ENCODE measurements at places on chromosomes 16 and 17.
A peak's percentile ranks its signal among the peaks of the same experiment; 100 is the strongest.

DNA sequence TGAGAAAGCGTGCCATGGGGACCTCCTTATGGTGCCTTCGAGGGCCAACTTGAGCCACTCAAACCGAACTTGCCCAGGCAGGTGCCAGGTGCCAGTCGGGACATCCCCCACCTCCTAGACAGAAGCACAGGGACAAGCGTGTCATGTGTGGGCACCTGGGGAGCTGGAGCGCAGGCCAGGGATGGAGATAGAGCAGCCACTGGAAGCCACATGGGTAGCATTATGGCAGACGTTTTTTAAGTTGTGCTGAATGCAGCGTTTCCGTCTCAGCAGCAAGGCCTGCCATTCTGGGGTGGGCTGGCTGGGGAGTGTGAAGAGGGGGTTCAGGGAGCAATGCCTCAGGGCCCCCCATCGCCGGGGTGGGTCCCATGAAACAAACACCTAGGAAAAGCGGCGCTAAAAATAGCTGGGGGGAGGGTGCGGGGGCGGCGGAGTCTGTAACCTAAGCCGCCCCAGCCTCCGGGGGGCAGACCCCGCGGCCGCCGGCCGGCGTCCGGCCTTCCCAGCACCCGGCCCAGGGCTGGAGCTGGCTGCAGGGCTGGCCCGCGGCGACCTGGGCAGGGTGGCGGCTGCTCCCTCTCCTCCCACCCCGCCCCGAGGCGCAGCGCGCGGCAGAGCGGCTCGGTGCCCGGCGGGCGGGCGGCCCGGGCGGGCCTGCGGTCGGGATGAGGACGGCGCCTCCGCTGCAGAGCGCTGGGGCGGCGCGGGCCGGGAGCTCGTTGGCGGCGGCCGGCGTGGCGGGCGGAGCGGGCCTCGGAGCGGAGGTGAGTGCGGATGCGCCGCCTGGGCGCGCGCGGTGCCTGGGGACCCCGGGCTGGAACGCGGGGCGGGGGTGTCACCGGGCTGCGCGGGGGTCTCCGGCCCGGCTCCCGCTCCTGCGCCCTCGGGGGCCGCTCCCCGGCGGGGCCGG, at the start of gene ZNF469:
ZNF469 (plus strand) TSS at position 469 of the 910 bp plus-strand sequence. CDS start 44,512 bp downstream, outside the sequence.
- DNase-seq: no peak

DNA sequence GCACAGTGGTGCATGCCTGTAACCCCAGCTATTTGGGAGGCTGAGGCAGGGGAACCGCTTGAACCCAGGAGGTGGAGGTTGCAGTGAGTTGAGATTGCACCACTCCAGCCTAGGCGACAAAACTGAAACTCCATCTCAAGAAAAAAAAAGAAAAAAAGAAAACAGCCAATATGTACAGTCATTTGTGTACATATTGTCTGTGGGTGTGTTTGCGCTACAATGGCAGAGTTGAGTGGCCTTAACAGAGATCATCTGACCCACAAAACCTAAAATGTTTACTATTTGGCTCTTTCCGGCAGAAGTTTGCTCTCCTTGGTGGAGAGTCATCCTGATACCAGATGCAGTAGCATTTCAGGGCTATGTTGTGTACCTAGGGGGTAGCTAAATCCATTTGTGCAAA, 57.9 kb downstream of the ARSG start:
- no peak for DNase-seq

DNA sequence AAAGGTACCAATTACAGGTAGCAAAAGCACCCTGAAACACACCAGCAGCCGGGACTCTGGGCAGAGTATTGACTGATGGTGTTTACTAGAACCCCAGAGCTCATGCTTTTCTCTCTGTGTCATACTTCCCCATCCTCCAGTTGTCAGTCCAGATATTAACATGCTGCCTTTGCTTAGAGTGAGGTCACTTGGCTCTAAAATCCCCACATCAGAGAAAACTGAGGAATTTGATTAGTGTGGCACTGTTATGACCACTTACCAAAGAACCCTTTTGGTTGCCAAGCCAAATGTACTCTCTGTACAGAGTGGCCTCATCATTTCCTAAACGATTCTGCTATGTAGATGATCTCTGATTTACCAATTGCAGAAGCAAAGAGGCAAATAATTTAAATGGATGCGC, 80.4 kb downstream of the ABCC12 start:
- no peak for DNase-seq

DNA sequence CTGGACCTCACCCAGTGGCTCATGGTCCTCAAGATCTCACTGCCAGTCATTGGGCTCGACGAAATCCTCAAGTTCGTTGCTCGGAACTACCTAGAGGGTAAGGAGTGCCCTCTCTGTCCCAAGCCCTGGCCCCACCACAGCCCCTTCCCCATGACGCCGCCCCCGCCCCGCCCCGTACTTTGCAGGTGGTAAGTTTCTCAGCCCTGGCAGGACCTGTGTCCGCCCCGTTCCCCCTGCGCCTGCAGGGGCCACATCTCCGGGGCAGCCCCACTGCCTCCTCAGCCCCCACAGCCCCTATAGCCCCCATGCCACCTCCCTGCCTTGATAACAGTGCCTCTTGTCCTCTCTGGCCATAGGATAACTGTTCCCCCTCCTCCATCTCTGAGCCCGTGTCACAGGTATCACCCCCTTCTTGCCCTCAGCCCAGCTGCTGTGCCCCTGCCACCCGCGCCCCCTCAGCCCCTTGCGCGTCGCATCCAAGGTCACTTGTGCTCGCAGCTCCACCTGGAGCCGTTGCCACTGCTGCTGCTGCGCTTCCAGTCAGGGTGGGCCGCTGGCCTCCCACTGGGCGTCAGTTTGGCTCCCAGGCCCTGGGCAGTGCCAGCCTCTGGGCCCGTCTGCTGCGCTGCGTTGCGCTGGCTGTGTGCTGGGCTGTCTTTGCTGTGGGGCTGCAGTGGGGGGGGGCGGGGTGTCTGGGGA, 21.5 kb downstream of the RABEP2 start:
- DNase-seq: no peak

DNA sequence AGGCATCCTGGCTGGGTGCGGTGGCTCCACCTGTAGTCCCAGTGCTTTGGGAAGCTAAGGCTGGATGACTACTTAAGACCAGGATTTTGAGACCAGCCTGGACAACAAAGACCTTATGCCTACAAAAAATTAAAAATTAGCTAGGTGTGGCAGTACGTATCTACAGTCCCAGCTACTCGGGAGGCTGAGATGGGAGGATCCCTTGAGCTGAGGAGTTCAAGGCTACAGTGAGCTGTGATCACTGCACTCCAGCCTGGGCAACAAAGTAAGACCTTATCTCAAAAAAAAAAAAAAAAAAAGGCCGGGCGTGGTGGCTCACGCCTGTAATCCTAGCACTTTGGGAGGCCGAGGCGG, 6.1 kb downstream of the MVP start:
- DNase-seq: no peak

DNA sequence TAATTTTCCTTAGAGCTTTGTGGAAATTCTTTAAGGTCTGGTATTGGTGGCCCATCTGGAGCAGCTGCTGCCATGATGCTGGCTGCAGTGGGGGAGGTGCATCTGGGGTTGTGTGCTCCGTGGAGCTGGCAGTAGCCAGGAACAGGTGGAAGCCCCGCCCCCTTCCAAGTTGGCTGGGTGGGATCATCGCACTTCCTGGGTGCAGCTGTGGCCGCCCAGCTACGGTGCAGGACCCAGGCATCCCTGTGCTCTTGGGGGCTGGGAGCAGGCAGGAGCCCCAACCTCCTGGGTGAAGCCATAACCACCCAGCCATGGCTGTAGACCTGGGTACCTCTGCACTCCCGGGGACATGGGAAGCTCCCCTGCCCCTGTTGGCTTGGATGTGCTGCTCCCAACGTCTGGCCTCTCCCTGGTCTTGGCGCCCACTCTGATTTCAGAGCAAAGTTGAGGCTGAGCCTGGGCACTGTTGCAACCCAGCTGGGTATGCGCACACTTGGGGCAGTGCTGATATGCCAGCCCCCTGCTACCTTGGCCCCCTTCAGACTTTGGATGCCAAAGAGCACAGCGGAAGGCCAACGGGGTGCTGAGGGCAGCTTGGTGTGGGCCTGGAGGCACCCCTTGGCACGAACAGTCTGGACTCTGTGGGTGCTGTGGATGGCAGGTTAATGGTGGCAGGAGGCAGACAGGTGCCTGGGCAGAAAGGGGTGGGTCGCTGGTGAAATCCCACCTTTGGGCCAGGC, 145.2 kb downstream of the MYO1D start:
- DNase-seq: no peak

DNA sequence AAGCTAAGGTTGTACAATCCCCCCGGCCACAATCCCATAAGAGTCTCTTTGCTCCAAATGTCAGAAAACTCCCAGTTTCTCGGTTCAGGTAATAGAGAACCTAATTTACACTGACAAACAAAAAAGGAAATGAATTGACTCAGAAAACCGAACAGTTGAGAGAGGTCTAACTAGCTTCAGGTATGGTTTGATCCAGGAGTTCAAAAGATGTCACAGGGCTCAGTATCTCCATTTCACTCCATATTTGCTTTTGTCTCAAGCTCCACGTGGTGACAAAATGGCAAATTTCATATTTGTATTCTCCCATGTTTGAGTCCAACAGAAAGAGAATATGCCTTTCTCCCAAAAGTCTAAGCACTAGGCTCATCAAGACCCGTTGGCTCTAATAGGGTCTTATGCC, 117.4 kb downstream of the AXIN2 start:
- no peak for DNase-seq

DNA sequence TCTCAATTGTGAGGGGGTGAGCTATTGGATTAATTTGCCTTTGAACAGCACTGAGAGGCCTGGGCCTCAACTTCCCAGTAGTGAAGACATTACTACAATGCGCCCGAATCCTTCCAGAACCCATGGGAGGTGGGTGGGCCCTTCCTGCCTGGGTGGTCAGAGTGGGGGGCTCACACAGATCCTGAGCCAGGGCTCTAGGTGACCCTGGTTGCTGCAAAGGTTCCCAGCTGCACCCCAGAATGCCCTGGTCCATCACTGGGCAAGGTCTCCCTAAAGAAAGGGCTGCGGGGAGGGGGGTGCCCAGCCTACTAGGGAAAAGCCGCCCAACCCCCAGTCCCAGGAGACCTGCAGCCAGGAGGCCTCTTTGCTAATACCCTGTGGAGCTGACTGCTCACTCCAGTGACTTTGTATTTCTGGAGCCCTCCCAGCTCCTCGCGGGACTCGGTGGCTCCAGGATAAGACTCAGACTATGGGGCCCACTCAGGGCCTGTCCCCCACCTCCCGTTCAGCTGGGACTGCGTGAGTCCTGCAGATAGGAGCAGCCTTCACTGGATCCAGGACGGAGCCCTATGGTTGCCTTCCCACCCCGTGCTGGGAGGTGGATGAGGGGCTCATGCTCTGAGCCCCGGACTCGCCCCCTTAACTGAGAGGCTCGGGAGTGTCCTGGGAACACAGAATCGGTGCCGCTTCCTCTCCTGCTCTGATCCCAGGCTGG, 40.2 kb downstream of the SLC7A5 start:
- DNase-seq: peak; percentile 43

DNA sequence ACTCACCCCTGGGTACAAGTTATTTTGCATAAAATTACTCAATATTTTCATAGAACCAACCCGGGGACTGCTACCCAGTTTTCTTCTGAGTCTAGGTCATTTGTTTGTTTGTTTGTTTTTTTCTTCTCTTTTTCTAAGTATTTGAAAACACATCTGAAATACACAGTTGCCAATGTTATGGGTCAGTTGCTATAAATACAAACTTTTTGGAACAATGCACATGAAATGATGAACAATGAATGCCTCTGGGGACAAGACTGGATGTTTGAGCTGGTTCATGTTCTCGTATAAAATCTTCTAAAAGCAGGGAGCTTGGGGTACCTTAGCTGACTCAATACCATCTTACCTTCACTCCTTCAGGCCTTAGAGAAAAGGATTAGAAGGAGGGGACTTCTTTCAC, 30.5 kb downstream of the TMEM238L start:
- DNase-seq: no peak

Measured in activated T-cell treated with anti-CD3 and anti-CD28 coated beads, Interleukin-2, amount 50 U/mL, for 48 hours (primary cell).